AG08395 (cell line): ENCODE measurements at places on chromosomes 3 and 15.

DNA sequence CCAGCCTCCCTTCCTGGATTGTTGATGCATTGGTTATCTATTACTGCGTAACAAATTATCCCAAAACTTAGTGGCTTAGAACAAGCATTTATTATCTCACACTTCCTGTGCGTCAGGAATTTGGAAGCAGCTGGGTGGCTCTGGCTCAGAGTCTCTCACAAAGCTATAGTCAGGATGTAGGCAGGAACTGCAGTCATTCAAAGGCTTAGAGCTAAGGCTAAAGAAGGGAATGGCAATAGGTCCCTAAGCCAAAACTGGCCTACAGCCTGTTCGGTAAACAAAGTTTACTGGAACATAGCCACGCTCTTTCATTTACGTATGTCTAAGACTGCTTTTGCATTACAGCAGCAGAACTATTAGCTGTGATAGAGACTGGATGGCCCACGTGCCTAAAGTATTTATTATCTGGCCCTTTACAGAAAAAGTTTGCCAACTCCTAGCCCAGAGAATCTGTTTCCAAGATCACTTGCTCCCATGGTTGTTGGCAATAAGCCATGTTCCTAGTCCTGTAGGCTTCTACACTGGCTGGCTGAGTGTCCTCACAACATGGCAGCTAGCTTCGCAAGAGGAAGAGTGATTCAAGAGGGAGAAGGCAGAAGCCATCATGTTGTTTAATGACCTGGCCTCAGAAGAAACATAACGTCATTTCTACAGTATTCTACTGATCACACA lies 132.4 kb downstream of the SNRK start:
- DNase-seq = no peak

DNA sequence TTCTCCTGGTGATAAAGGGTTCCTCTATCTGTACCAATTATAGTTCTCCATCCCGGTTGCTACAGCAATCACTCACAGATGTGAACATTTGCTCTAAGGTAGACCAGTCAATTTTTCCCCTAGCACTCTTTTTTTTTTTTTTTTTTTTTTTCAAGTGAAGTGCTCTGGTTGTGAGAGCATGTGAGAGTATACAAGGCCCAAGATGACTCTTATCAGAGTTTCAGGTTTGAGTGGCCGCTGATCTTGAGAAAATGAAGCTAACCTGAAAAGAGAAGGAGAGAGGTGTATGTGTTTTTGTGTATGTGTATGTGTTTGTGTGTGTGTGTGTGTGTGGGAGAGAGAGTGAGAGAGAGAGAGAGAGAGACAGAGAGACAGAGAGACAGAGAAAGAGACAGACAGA lies 44.4 kb upstream of the OTOL1 start:
- no peak for DNase-seq

DNA sequence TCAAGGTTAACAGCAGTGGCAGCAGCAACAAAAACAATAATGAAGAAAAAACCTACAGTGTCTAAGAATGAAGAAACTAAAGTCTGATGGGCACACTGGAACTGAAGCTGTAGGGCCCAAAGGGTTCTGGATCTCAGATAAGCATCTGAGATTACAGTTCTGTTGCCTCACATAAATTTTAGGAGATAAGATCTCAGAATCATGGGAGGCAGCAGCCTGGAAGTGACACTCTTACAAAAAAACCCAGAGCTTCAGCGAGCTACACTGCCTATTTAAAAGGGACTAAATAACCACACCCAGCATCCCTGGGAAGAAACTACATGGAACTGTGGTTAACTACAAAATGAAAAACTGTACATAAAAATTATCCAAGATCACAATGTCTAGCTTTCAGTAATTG lies 61.2 kb downstream of the PLD1 start:
- no peak for DNase-seq

- DNase-seq = peak; percentile 14
Observed at GRCh38 chr3:15099364-15100098, 583 bp upstream of the RBSN start.

GRCh38 chr15:78838489-78838888 lies 27.2 kb upstream of the ADAMTS7 start:
- peak; percentile 37 for DNase-seq
